ENCODE measurements at places on chromosomes 6 and 20. TPM values are rescaled to one million over a fixed set of nuclear protein-coding genes. Genes with fewer than 3 reads are reported as not detected.

- DNase-seq, result peak; percentile 4
Measured at GRCh38 chr6:92810913-92811312, 608.4 kb downstream of the EPHA7 start.

GRCh38 chr20:32440758-32441078 is 82.6 kb downstream of the ASXL1 start:
- DNase-seq, result no peak

GRCh38 chr20:39294137-39294725 is 332.1 kb downstream of the DHX35 start:
- no peak for DNase-seq

DNA sequence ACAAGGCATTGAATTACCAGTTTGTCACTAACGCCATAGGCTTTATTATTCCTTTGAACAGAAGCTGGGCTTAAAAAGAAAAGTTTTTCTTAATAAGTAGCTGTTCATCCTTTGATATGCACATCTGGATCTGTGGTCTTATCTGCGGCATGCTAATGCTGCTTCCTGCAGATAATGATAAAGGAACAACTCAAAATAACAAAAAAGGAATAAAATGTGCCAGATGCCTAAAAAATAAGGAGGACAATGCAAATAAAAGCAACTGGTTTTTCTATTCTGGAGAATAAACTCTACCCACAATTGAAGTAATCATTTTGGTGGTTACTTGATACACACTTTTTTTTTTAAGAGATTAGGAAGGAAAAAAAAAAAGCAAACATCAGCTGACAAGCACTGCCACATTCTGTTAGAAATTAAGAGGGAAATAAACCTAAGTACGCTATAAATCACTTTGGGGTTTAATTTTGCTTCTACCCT is 156.8 kb upstream of the SALL4 start:
- DNase-seq, result no peak

Gene PGC
- not detected for total RNA-seq

Gene VPS52
- total RNA-seq, result 43.4 TPM

- DNase-seq, result no peak
Measured at GRCh38 chr6:37025621-37026466, 20.4 kb downstream of the FGD2 start.

DNA sequence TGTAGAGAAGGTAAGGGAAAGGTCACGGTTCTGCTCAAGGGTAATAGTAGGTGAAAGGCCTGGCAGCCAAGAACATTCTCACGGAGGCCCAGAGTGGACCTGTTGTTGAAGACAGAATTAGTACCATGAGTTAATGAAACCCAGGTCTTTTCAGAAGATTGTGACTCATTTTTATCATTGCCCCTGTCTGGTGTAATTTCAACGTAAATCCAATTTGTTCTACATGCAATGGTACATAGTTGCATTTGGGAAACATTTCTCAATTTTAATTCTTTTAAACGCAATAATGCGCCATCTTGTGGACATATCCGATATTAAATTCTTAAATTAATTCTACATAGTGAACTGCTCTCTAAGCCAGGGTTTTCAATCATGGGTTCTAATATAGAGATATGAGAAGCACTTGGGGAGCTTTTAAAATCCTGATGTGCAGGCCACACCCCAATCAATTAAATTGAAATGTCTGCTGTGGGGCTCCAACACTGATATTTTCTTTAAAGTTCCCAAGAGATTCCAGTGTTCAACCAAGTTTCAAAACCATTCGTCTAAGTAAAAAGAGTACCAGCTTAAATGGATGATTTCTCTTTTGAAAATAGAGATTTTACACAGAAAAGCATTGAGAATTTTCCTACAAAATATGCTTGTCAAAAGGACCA is 257.4 kb downstream of the PLCB1 start:
- no peak for DNase-seq

Gene MCHR2
- total RNA-seq, result not detected

DNA sequence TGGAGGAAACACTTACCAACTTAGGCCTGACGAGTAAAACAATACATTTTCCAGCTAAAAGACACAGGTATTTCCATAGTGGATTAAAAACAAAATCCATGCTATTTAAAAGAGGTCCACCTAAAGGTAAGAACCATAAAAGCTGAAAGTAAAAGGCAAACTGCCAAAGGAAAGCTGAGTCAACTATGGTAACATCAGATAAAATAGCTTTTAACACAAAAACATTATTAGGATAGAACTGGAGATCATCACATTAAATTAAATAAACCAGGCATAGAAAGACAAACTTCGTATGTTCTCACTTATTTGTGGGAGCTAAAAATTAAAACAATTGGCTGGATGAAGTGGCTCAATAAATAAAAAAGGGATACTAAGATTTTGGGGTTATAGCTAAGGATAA is 166.8 kb upstream of the SLC22A16 start:
- DNase-seq, result no peak

Gene BPIFB2
- not detected for total RNA-seq

DNA sequence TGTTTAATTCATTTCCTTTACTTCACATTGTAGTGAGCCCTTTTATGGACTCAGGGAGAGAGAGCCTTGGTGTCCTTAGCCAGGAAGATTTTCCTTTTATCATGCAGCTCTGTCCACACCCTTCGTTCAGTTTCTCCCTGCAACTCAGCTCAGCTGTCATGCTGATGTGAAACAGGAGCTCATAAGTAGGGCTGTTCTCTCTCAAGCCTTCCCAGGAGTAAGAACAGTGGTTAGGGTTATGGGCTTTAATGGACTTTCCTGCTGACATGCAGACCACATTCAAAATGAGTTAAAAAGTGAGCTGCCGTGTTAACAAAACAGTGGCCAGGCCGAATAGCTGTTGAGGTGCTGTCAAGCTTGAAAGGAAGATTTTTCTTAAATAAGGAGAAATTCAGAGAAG is 104.1 kb downstream of the BCKDHB start:
- no peak for DNase-seq

Gene CST1
- total RNA-seq, result not detected

- no peak for DNase-seq
Measured at GRCh38 chr6:143859891-143860660, 4.2 kb upstream of the ZC2HC1B start.

Gene TNF
- total RNA-seq, result 115 TPM

GRCh38 chr6:30841644-30842504 is 42.4 kb upstream of the DDR1 start:
- no peak for DNase-seq

- no peak for DNase-seq
Measured at GRCh38 chr20:54694516-54694915, 219.1 kb downstream of the DOK5 start.

DNA sequence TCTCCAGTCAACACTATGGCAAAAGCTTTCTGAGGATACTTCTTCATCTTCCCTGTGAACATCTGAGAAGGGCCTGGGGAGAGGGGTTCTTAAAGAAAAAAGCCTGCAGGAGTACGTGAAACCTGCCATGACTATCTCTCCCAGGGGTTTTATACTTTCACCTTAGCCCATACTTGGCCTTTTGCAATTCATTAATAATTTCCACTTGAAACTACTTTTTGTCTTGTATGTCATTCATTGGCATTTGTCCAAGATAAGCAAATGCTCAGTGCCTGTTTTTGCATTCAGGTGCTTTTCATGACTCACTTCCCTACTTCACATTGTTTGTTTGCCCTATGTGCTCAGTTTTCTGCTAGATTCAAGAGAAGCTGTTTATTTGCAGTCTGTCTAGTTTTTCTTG is 580.3 kb upstream of the GJE1 start:
- DNase-seq, result no peak

GRCh38 chr6:140018588-140018987 is 644.1 kb upstream of the CITED2 start:
- DNase-seq, result no peak

DNA sequence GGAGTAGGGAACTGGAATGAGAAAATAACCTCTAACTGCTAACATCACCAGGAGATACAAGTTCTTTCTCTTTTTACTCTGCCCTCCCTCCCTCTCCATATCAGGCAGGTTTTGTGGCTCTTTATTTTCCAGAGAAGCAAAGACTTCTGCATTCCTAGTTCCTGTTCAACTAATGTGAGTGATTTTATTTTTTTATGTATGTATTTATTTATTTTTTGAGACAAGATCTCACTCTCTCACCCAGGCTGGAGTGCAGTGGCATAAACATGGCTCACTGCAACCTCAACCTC is 6.0 kb upstream of the IER3 start:
- no peak for DNase-seq

Gene PROKR2
- total RNA-seq, result not detected

- DNase-seq, result no peak
Measured at GRCh38 chr6:30749554-30750378, 5.4 kb upstream of the IER3 start.

Gene GLYATL3
- not detected for total RNA-seq

Gene CTSZ
- total RNA-seq, result 25.4 TPM

DNA sequence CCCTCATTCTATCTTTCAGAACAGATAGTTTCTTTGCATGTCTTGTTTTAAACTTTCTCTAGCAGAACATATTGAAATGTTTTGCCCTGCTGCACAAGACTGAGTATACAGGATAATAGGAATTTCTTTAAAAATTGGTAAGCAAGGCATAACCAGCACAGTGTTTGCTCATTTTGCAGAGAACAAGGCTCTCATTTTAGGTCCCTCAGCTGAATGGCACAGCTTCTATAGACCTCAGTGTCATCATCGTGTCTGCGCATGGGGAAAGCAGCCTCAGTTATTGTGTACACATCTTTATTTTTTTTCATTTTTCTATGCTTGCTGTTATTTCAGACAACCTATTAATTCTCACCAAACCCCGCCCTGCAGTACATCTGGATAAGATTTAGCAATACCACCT is 35.7 kb downstream of the TTI1 start:
- no peak for DNase-seq

Gene TCP11
- total RNA-seq, result not detected

DNA sequence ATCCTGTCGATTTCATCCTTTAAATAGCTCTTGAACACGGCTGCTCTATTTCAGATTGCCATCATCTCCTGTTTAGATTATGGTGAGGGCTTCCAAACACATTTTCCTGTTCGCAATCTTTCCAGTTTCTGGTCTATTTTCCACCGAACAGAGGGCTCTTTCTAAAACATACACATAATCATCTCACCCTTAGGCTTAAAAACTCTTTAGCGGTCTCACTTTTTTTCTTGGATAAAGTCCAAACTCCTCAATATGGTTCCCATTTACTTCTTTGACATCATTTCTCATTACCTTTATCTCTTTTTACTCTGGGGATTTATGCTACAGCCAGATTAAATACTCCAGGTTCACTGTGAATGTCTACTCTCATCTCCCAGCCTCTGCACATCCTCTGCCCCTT is 103.4 kb upstream of the STMND1 start:
- no peak for DNase-seq

- DNase-seq, result no peak
Measured at GRCh38 chr20:444117-444516, 18.2 kb downstream of the TBC1D20 start.

- DNase-seq, result no peak
Measured at GRCh38 chr6:139695361-139695760, 320.9 kb upstream of the CITED2 start.

Gene HLA-DQA1
- total RNA-seq, result 4.4 TPM

DNA sequence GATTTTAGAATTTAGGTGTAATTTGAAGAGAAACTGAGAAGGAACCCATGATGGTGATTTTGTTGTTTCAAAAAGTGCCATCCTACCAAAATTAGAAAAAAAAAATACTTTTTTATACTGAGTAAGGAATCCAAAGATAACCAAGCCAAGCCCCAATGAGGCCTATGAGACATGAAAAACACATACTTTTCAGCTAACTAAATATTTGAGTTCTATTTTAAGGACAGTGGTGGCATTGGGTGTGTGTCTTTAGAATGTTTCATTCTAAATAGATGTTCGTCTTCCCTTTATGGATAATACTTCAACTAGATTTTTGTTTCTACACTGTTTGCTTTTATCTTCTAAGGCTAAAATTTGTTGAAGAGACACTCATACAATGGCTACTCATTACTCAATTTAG is 9.6 kb downstream of the CD24 start:
- DNase-seq, result no peak

- no peak for DNase-seq
Measured at GRCh38 chr6:16925461-16925860, 164.2 kb upstream of the ATXN1 start.

Gene PRRT1
- total RNA-seq, result 1.5 TPM

GRCh38 chr6:35377002-35377401 is 34.6 kb downstream of the PPARD start:
- DNase-seq, result no peak

DNA sequence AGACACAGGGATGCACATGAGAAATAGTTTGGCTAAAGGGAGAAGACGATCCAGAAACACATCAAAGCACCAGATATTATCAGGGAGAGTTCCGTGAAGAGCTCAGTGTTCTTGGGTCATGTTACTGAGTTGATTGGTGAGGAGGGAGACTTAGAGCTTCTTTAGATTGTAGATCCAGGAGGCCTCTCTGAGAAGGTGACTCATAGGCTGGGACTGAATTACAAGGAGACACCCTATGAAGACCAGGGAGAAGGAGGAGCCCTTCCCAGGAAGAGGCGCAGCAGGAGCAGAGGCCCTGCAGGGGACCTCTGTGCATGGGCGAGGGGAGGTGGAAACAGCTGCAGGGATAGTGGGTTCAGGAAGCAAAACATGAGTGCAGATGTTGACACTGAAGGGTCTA is 196.5 kb downstream of the SLC24A3 start:
- DNase-seq, result no peak

Gene LMBRD1
- total RNA-seq, result 15.2 TPM

DNA sequence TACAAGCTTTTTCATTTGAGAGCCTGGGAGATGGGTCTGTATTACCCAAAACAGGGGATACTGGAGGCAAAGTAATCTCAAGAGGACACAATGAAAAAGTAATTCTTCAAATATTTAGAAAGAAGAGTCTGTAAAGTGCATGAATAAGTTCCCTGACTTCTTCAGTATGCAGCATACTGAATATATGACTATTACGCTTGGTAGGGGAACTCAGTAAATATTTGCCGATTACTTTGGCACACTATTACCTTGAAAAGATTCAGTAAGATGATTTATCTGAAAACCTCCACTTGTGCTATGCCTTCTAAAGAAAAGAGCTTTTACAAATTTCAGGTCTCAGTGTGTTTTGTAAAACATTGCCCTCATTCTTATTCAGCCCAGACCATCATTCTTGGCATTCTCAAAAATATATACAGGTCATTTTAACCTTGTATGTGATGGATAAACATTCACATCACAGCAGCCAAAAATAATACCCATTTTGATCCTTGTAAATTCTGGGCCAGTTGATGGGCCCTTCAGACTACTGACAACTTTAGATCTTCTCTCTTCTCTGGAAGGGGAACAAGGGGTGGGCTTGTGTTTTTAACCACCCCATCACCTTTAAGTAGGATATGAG is 125.9 kb downstream of the EDN1 start:
- no peak for DNase-seq
